ENCODE measurements at places on chromosomes 2 and 18.
A peak's percentile ranks its signal among the peaks of the same experiment; 100 is the strongest.

GRCh38 chr2:39867268-39867667 is 88.2 kb upstream of the THUMPD2 start:
- DNase-seq = no peak

GRCh38 chr2:147096671-147097070 is 748.2 kb upstream of the ACVR2A start:
- DNase-seq = no peak

DNA sequence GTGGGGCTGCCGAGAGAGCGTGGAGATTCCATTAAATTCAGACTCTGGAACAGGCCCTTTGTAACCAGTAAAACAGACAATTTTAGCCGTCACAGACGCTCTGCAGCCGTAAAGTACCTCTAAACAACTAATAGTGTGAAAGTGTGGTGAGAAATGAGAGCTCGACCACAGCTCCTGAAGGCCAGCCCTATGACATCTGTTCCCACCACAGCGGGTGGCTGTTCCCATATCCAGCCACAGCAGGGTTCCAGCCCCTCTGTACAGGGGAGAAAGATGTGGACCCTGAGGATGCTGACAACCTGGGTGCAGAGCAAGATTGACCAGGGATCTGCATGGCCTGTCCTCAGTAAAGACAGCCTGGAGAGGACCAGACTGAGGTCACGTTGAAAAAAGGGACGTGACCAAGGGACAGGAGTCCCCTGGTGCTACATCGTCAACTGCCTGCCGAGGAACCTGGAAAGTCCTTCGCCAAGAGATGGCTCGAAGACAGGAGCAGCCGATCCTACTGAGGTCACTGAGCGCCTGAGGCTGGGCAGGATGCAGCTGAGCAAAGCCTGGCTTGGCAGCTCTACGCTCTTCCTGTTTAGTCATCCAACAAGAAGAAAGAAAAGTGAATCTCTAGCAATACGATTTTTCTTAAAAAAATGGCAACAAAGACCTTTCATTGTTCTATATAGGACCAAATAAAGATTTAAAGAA is 831.7 kb downstream of the RNF144A start:
- no peak for DNase-seq

- DNase-seq = no peak
Observed at GRCh38 chr2:174785481-174785880, 21.2 kb upstream of the CHRNA1 start.

DNA sequence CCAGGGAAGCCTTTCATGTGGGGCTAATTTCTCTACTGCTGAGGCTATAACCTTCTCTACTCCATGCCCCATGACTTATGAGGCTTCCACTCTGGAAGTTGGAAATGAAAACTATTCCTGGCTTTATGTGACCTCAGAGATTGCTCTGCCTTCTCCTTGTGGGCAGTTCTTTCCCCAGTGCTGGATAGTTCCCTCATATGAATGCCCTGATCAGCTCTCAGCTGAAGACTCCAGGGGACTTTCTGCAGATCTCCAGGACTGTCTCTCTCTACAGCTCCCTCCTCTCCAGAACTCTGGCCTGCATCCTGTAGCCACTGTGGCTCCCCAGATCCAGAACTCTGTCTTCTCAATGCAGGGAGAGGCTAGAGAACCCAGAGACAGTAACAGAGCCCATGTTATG is 235.1 kb downstream of the SEPTIN10 start:
- DNase-seq = no peak

DNA sequence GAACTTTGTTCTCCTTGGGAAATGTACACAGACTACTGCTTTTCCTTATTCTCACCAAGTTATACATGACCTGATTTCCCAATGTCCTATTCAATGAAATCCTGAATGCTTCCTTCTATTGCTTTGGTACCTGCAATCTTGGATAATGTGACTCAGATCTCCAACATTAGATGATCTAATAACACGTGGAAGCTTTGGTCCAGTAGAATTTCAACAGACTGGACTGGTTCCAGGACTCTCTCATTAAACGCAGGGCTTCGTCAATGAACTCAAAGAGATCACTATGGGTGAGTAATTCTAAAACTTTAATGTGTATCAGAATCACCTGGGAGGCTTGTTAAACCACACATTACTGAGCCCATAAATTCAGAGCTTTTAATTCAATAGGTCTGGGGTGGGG is 413.6 kb upstream of the KCNH7 start:
- no peak for DNase-seq

GRCh38 chr2:63788071-63788470 is 53.6 kb upstream of the UGP2 start:
- peak; percentile 87 for DNase-seq

DNA sequence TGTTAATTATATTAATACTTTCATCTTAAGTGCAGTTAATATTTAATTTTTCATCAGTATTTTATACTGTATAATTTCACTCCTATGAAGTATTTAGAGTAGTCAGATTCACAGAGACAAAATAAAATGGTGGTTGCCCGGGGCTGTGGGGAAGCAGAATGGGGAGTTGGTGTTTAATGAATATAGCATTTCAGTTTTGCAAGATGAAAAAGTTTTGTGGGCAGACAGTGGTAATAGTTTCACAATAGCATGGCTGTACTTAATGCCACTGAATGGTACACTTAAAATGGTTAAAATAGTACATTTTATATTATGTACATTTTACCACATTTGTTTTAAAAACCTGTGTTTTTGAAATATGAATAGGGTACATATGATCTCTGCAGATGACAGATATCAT is 31.2 kb downstream of the CFAP221 start:
- DNase-seq = no peak

GRCh38 chr2:187936228-187936627 is 355.4 kb upstream of the GULP1 start:
- no peak for DNase-seq

- DNase-seq = no peak
Observed at GRCh38 chr2:188522517-188522916, 230.8 kb downstream of the GULP1 start.

DNA sequence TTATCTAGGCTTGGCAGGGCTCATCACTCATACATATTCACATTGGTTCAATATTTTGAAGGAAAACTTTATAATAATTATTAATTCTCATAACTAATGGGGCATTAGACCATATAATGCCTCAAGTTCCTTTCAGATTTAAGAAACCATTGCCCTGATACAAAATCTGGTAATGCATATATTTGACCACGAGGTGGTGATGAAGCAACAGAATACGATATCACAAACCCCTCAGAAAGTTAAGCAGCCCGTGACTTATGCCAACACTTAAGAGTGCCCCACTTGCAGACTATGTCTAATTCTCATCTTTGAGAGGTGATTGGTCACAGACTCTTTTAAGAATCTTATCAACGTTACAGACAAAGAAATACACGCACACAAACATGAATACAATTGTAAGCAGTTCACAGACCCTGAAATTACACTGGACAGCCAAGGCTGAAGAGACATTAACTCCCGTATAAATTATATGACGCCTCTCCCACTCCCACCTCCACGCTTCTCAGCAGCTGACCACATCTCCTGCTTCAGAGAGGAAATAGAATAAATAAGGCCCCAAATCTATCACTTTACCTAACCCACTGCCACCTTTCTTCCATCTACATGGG is 20.7 kb upstream of the DNAH6 start:
- DNase-seq = peak; percentile 63

DNA sequence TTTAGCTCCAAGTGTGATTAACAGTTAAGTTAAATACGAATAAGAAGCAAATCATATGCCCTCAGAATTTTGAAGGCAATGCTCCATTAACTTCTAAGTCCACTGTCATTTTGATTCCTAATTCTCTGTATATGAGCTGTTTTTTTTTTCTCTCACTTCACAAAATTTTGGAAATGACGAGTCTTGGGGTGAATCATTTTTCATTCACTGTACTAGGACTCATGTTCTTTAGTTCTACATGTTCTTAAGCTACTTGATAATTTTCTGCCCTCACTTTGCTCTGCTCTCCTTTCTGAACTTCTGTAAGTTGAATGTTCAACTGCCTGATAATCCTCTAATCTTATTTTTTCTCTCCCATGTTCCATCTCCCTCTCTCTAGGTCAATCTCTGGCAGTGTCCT is 141.0 kb downstream of the THADA start:
- DNase-seq = no peak

GRCh38 chr2:172230889-172231401 is 128.2 kb upstream of the DLX2 start:
- no peak for DNase-seq

GRCh38 chr2:65397122-65397521 is 35.3 kb downstream of the SPRED2 start:
- DNase-seq = peak; percentile 46

DNA sequence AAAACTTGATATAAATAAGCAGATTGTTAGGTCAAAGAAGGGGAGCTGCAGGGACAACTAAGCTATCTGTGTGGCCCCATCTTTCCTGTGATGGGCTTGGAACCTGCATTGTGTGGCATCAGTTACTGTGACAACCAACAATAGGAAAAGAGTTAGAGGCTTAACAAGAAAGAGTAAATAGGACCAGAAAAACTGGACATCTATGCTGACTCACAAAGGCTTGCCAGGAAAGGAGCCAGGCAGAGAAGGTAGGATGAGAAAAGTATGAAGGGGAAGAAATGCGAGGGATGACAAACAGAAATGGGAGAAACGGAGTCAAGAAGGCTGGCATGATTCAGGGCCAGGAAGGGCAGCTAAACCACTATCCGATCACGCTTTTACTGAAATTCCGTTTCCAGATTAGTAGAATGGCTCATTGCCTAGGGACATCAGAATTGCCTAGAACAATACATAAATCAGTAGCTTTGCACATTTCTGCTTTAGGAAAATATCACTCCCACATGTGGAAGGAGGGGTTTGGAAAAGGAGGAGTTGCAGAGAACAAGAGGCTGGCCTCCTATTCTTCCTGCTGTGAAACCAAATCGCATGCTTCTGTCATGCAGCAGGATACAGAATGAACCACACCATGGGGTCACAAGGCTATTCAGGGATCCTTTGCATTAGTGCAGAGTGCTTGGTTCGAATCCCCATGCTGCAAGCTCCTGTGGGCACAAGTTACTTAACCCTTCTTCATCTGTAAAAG is 7.3 kb downstream of the PLA2R1 start:
- DNase-seq = peak; percentile 34

- DNase-seq = no peak
Observed at GRCh38 chr18:832085-832681, 20.1 kb upstream of the YES1 start.

DNA sequence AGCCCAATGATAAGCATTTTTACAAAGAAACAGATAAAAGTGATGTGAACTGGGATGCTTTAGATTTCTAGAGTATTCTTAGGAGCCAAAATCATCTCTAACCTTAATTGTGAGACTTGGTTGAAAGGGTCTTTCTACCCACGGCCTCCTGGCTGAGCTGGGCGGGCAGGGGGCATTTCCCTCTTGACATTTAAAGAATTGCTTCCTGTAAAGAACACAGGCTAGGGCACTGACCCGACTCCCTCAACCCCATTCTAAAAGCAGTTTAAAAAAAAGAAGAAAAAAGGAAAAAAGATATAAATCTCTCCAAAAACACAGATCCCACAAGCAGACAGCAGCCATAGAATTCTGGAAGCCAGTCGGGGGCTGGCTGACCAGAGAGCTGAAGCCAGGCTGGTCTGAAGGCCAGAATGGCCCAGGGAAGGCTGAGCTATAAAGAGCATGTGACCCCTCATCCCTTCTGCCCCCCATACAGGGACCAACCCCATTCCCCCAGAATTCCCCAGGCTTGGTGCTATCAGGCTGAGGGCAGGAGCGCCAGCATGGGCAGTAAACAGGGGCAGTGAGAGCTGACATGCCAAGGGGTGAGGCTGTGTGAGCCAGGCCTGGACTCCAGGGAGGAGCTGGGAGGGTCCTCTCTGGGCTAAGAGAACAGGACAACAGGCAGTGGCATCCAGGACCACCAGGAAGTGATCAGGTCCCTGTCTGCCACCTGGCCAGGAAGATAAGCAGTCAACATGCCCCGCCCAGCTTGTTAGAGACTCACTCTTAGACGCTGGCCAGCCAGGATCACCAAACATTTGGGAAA is 188.5 kb downstream of the HDAC4 start:
- DNase-seq = no peak

DNA sequence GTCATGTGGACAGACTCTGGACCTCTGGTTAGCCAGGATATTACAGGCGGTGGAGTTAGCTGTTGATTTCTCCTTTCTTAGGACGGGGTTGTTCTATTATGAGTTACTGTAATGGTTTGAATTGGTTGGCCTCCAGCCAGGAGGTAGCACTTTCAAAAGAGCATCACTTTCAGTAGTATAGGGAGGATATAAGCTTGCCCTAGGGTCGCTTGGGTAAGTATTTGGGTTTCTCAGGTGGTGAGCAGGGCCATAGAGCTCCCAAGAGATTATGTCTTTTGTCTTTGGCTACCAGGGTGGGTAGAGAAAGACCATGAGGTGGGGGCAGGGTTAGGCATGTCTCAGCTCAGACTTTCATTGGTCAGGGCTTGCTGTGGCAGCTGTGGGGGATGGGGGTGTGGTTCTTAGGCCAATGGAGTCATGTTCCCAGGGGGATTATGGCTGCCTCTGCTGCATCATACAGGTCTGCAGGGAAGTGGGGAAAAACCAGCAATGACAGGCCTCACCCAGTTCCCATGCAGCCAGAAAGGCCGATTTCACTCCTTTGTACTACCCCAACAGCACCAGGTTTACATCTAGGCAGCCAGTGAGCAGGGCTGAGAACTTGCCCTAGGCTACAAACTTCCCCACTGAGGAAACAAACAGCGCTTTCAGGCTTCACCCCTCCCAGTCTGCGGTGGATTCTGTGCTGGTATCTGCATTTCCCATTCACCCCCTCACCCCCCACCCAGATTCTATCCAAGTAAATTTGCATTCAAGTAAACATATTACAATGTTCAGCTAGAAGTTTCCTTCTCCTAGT is 89.4 kb upstream of the SLC38A11 start:
- DNase-seq = no peak

DNA sequence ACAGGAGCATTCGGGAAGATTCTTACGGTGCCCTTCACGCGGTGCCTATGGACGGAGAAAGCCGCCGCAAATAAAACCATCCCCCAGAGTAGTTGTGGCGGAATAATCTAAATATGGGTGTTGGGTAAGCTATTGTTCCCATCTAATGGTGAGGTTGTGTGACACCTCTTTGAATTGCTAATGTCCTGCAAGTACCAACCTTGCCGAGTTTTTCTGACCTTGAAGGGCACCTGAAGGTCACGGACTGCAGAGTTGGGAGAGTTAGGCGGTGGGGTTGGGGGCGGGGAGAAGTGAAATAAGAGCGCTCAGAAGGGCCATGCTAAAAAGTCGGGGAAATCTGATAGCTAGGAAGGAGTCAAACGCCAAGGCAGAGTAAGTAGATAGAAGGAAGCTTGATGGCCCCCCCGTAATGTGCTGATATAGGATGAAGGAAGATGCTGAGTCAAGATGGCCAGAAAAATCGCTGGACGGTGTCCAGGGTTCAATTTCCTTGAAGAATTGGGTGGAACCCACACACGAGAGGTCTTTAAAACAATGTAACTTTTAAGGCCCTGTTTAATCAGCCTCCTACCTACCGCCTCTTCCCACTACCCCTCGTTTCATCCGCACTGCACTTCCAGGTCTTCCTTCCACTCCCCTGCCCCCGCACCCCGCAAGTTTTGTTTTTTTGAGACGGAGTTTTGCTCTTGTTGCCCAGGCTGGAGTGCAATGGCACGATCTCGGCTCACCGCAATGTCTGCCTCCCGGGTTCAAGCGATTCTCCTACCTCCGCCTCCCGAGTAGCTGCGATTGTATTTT is 600 bp downstream of the KATNAL2 start:
- peak; percentile 33 for DNase-seq

- DNase-seq = no peak
Observed at GRCh38 chr18:42404151-42404550, 449.1 kb downstream of the PIK3C3 start.

GRCh38 chr2:88396209-88396608 is 56.3 kb downstream of the FOXI3 start:
- DNase-seq = no peak

Data from fibroblast of lung (primary cell).